ENCODE measurements at places on chromosomes 11 and 22.

DNA sequence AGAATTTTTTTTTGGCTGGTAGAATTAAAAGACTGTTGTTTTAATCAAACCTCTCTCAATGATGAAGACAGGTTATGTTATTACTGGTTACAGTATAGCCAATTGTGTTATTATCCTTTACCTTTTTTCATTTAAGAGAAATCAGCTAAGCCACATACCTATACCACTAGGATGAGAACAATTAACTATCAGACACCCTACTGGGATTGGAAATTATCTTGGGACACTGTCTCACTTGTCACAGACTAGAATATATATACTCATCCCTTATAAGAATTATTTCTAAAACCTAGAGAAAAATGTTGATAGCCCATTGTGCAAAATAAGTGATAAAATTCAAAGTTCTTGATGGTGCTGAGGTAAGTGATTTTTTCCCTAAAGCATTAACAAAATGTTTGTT lies at the start of gene OR5AS1:
Gene OR5AS1, plus strand, starts transcription at position 301 of the 400 bp plus-strand sequence. CDS start 2,765 bp downstream, outside the sequence.
- DNase-seq = no peak

GRCh38 chr11:121463689-121464335 lies 11.0 kb upstream of the SORL1-AS1 start:
- DNase-seq = no peak

GRCh38 chr11:64241491-64242374 lies 838 bp downstream of the FKBP2 start:
- DNase-seq = no peak

GRCh38 chr11:73406619-73407018 lies 30.4 kb downstream of the RELT start:
- DNase-seq = no peak

GRCh38 chr11:75576499-75576918 lies 14.5 kb downstream of the SERPINH1 start:
- DNase-seq = no peak
